Neuronal stem cell (in vitro differentiated cells): ENCODE measurements at places on chromosomes 7 and 10.

DNA sequence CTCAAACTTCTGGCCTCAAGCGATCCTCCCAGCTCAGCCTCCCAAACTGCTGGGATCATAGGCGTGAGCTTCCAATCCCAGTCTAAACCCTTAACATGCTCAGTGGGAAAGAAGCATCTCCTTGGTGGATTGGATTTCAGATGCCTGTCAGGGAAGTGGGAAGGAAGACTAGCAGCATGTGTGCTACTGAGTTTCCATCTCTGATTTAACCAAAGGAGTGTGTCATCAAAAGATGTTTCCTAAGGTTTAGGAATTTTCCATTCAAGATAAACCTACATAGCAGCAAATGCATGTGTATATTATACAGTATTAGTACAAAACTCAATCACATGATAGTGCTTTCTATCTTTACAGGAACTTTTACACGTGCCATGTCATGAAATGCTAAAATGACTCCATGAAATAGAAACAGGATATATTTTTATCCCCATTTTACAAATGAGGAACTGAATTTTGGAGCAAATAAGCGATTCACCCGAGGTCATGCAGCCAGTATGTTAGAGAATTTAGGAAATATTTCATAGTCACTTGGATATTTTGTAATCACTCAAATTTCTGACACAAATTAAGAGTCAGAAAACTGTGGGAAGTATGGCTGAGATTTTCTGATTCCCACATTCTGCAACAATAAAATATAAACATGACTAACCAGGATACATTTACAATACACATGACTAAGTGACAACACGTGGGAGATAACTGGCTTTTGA is 11.4 kb upstream of the TMEM26 start:
- DNase-seq: no peak

- no peak for DNase-seq
These were observed 29.6 kb upstream of the DKK1 start for GRCh38 chr10:52284416-52285013.

DNA sequence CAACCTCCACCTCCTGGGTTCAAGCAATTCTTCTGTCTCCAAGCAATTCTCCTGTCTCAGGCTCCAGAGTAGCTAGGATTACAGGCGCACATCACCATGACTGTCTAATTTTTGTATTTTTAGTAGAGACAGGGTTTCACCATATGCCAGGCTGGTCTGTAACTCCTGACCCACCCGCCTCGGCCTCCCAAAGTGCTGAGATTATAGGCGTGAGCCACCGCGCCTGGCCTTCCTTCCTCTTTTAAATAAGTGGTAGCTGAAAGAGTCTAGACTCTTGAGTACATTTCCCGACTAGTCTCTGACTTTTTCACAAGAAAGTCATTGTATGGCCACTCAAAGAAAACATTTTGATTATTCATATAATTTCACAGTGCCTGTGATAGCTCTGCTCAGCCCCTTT is 636.2 kb upstream of the ANKRD30A start:
- DNase-seq: no peak

DNA sequence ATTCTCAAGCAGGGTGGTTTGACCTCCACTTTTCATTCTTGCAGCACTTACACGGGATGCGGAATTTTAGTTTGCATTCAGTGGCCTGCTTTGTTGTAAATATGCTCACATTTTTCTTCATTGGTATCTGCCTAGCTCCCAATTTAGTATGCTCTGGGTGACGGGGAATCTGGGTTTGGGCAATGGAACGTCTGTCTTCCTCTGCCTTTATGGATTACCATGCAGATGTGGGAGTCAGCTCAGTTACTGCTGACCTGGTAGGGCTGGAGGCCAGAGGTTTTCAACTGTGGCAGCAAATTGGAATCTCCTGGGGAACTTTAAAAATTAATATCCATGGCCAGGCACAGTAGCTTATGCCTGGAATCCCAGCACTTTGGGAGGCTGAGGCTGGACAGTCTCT is 161.6 kb downstream of the CAMK1D start:
- DNase-seq: no peak

DNA sequence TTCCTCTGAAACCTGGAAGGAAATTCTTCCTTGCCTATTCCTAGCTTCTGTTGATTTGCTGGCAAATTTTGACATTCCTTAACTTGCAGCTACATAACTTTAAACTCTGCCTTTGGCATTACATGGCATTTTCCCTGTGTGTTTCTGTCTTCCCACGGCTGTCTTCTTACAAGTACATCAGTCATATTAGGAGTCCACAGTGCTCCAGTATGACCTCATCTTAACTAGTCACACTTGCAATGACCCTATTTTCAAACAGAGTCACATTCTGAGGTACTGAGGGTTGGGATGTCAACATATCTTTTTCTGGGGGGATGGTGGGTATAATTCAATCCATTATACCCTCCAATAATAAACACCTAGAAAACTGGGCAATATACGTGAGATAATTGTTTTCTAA is 37.4 kb upstream of the EPHB6 start:
- no peak for DNase-seq

DNA sequence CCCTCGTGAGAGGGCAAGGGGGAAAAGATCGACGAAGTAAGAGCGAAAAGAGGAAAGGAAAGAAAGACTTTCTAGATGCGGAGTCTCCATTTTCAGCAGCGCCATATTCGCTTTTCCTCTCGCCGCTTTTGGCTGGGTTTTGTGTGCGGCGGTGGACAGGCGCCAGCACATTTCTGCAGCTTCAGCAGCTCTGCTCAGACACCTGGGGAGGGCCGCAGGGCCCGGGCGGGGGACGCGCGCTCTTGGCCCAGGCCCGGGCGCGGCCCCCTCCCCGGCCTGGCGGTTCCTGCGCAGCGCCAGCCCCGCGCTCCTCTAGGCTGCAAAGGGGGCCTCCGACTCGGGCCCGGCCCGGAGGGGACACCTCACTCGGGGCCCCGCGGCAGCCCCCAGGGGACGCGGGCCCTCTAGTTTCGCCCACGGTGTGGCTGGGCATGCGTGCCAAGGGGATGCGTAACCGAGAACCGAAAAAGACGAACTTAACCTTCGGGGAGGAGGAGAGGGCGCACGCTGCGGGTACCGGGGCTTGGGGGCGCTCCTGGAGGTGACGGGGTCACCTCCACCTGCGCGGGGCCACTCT is 34.5 kb upstream of the EBLN1 start:
- DNase-seq: no peak

DNA sequence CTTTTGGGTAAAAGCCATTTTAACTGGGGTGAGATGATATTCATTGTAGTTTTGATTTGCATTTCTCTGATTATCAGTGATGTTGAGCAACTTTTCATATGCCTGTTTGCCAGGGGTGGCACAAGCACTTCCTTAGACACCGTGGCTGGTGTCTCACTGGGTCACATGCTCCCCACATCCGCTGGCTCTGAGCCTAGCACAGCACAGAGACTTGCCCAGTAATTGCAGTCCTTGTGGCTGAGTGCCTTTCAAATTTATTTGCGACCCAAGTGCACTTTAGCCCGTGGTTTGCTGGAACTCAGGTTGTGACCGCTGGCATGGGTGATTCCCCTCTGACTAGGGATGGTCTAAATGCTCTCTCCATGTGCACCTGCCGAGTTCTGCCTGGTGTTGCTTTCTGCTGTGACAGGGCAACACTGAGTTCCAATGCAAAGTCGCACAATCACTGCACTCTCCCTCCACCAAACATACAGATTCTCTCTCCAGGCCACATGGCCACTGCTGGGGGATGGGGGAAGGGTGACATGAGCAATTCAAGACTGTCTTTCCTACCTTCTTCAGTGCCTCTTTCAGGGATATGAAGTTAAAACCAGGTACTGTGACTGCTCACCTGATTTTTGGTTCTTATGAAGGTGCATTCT is 66.5 kb downstream of the ZNF277 start:
- no peak for DNase-seq

- DNase-seq: peak; percentile 62
These were observed 53.8 kb downstream of the MCMBP start for GRCh38 chr10:119818889-119819270.

- DNase-seq: no peak
These were observed 88.6 kb upstream of the KLF14 start for GRCh38 chr7:130822642-130823041.

GRCh38 chr10:71483885-71484751 is 87.4 kb downstream of the CDH23 start:
- DNase-seq: no peak

GRCh38 chr7:122643250-122643649 is 55.7 kb downstream of the RNF133 start:
- DNase-seq: no peak

DNA sequence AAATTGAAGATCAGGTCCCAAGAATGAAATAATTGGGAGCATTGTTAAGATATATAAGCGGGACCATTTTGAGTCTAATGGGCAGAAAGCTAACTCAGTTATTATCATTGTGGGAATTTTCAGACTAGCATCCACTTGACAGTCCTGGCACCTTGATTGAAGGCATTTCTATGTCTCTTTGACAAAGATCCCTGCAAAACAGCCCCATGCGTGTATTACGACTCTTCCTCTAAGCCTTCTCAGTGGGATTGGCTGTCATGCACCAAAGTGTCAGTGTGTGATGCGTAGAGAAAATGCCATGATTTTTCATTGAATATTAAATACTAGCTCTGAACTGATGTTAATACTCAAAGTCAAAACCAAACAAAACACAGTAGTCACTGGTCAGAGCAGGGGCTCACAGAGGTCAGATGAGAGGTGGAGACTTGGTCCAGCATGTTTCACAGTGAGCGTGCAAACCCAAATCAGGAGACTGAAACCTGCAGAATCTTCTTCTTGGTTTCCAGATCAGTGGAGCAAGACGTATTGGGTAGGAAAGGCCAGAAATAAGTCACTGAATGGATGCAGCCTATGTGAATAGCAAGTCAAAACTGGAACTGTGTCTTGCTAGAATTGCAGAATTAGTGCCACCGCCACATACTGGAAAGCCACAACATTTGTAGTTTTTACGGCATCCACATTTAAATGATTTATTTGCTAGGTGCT is 303.6 kb upstream of the AKR1E2 start:
- no peak for DNase-seq

DNA sequence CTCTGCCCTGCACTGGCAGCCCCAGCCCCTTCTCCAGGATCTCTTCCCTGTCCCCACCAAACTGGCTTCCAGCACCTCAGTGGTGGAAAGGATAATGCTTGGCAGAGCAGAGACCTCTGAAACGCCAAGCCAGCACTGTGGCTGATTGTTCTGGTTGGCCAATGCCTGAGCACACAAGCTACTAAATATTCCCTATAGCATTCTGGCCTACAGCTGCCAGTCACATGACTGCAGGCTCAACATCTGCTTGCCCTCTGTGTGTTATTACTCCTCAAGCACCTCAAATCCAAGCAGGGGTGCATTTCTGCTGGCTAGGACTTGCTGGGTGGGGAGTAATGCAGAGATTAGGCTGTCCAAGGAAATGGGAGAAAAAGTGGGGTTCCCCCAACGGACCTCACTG is 6.1 kb downstream of the TBATA start:
- DNase-seq: no peak

- no peak for DNase-seq
These were observed 52.2 kb downstream of the CPEB3 start for GRCh38 chr10:92238586-92239098.
